ENCODE measurements at places on chromosomes 7 and 10. TPM values are rescaled to one million over a fixed set of nuclear protein-coding genes. Genes with fewer than 3 reads are reported as not detected.
A peak's percentile ranks its signal among the peaks of the same experiment; 100 is the strongest.

EN2 gene
- 0.11 TPM for total RNA-seq

GRCh38 chr10:29109707-29110571, 178.9 kb upstream of the LYZL1 start:
- peaks cover 14% of the 10 kb centered on the region for H3K27me3 ChIP-seq
- H3K27ac ChIP-seq = no peak overlapping the region
- H3K4me1 ChIP-seq = no peaks in the 10 kb centered on the region
- H3K36me3 ChIP-seq = no peaks in the 10 kb centered on the region

DNA sequence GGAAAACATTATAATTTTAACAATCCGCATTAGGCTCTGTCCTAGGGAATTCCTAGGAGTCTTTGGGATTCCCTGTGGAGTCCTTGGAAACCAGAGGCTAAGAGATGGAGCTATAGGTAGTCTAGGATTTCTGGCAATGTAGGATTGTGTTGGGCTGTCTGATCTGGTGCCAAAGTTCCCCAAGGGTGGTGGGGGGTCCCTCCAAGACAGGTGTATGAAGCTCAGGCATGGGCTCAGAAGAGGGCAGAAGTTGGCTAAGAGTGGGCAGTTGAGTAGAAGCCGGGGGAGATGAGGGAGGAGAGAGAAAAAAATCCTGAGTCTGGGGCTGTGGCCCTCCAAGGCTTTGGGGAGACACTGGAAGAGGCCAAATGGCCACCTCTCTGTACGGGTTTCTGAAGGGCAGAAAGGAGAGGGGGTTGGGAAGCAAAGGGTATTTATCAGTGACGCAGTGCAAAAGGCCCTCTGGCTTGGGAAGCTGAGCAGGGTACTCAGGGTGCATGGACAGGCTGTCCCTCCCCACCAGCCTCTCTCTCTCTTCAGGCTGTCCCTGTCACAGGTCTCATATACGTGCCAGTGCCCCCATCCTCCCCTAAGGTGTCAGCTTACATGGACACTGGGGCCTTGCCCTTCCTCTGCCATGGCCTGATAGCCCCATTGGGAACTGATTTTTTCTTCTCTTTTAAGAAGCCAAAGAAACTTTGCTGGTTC, 929 bp downstream of the HOXA6 start:
- H3K27ac ChIP-seq = no peak overlapping the region
- no peak overlapping the region for H3K4me3 ChIP-seq
- peaks cover 100% of the 10 kb centered on the region for H3K27me3 ChIP-seq
- no peaks in the 10 kb centered on the region for H3K36me3 ChIP-seq
- peaks cover 62% of the 10 kb centered on the region for H3K4me1 ChIP-seq
- DNase-seq = no peak

- no peaks in the 10 kb centered on the region for H3K36me3 ChIP-seq
- H3K4me1 ChIP-seq = peaks cover 51% of the 10 kb centered on the region
- peak overlapping the region; percentile 74 for H3K27ac ChIP-seq
- DNase-seq = peak; percentile 93
- no peak overlapping the region for H3K4me3 ChIP-seq
- no peaks in the 10 kb centered on the region for H3K27me3 ChIP-seq
These were observed 109.5 kb upstream of the TMEM72 start for GRCh38 chr10:44801383-44802327.

GRCh38 chr10:17134737-17135260, 5.2 kb upstream of the CUBN start:
- no peaks in the 10 kb centered on the region for H3K36me3 ChIP-seq
- DNase-seq = no peak
- no peak overlapping the region for H3K27ac ChIP-seq

GRCh38 chr10:87868277-87868676, 4.9 kb downstream of the PTEN start:
- H3K36me3 ChIP-seq = no peaks in the 10 kb centered on the region
- H3K4me3 ChIP-seq = peak overlapping the region; percentile 86
- peak overlapping the region; percentile 100 for H3K27ac ChIP-seq

DNA sequence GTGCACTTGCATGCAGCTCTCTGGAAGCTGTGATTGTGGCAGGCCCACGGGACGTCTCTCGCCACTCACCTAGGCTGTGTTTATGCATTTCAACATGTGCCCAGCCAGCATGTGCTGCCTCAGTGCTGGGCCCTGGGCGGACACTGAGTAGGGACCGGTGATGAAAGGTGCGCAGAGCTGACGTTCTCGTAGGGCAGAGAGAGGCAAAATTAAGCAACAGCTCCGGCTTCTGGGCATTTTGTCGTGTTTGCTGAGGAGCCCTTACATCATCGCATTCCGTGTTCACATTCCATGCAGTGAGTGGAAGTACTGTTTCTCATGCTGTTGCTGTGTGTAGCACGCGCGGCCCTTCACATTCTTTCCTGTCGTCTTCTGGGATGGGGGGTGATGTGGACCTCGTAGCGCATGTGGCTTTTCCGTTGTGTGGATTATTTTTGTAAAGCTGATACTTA, 50.5 kb downstream of the PRF1 start:
- H3K4me3 ChIP-seq = no peak overlapping the region
- DNase-seq = no peak
- H3K4me1 ChIP-seq = peaks cover 18% of the 10 kb centered on the region
- peak overlapping the region; percentile 3 for H3K27ac ChIP-seq
- peaks cover 31% of the 10 kb centered on the region for H3K36me3 ChIP-seq
- no peaks in the 10 kb centered on the region for H3K27me3 ChIP-seq

DNA sequence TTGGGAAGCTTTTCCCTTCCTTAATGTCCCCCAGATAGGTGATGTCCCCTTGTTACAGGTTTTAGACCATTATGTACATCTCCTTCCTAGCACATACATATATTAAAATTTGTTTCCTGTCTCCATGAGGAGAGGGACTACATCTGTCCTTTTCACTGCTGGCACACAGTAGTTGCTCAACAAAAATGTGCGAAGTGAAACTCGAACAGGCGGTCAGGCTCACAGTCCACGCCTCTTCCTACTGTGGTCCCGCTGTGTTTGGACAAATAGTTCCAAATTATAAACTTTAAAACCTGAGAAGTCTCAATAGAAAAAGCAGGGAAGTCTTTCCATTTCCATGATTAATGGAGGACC, 1.2 kb upstream of the HHEX start:
- H3K36me3 ChIP-seq = peaks cover 3% of the 10 kb centered on the region
- peaks cover 63% of the 10 kb centered on the region for H3K27me3 ChIP-seq
- H3K27ac ChIP-seq = no peak overlapping the region
- DNase-seq = no peak
- peak overlapping the region; percentile 77 for H3K4me3 ChIP-seq
- H3K4me1 ChIP-seq = peaks cover 34% of the 10 kb centered on the region

DNA sequence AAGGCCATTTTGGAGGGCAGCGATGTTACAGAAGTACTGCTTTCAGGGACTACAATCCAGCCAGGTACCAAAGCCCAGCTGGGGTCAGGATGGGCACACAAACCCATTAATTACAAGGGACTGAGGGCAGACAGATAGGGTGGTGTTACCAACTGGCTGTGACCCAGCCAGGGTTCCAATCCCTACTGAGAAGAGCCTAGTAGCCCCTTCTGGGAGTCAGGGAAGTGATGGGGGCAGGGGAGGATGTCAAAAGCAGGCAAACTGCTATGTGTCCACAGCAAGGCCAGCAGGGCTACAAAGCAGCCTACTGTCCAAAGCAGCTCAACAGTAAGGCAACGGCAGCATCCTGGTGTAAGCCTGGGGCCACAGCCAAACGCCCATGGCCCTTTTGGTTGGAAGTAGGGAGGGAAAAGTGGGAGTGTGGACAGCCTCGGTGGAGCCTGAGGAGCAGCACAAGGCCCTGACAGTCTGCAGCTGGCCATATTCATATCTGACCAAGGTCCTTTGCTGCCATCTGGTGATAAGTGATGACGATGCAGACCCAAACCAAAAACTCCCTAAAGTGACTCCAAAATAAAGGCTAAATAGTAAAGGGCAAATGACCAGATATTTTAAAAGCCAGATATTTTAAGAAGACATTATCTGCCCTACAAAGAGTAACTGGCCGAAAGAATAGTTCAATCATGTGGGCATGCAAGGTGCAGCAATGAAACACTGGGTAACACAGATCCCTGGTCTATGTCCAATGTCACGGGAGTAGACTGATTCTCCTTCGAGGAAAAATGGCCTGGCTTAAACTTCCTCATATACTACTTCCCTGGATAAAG, 56.9 kb downstream of the XPNPEP1 start:
- H3K36me3 ChIP-seq = peaks cover 87% of the 10 kb centered on the region
- peaks cover 14% of the 10 kb centered on the region for H3K4me1 ChIP-seq
- no peaks in the 10 kb centered on the region for H3K27me3 ChIP-seq
- no peak overlapping the region for H3K4me3 ChIP-seq

DNA sequence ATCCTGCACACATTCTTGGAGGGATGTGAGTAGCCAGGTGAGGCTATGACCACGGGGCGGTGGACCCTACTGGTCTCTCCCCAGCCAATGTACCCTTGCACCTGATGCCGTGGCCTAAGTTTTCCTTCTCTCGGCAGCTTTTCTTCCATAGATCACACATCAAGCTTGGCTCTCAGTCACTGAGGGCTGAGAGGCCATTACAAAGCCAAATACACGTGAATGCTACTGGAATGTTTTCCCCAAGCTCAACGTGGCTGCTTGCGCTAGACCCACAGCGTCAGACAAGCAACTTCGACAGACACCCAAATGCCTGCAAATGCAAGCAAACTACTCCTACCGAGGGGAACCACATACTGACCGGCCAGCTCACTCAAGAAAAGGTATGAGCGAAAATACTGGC, 83.1 kb downstream of the PRPF18 start:
- H3K4me1 ChIP-seq = peaks cover 18% of the 10 kb centered on the region
- DNase-seq = no peak
- H3K27me3 ChIP-seq = no peaks in the 10 kb centered on the region
- peaks cover 85% of the 10 kb centered on the region for H3K36me3 ChIP-seq
- H3K4me3 ChIP-seq = no peak overlapping the region

DNA sequence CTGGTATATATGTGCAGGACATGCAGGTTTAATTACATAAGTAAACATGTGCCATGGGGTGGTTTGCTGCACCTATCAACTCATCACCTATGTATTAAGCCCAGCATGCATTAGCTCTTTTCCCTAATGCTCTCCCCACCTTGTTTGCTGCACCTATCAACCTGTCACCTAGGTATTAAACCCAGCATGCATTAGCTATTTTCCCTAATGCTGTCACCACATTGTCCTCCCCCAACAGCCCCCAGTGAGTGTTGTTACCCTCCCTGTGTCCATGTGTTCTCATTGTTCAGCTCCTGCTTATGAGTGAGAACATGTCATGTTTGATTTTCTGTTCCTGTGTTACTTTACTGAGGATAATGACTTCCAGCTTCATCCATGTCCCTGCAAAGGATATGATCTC, 300.5 kb downstream of the ANKRD7 start:
- no peak overlapping the region for H3K27ac ChIP-seq
- no peaks in the 10 kb centered on the region for H3K36me3 ChIP-seq
- no peaks in the 10 kb centered on the region for H3K27me3 ChIP-seq
- DNase-seq = no peak

DNA sequence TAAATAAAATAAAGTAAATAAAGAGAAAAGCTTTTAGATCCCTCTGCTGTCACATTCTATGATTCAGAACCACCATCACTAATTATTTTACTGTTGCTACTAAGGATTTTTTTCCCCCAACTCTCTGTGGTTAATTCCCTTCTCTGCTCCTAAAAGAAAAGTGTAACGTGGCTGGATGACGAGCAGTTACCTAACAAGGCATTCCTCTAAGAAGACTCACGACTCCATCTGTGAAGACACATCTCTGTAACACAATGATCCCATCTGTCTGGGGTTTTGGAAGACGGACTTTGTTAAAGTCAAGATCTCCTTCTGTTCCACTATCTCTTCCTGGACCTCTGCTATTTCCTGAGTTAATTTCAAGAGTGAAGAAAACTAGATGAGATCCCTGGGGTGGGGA, 179.9 kb downstream of the SFMBT2 start:
- H3K27me3 ChIP-seq = no peaks in the 10 kb centered on the region
- no peak for DNase-seq
- H3K27ac ChIP-seq = no peak overlapping the region
- no peaks in the 10 kb centered on the region for H3K4me1 ChIP-seq

DNA sequence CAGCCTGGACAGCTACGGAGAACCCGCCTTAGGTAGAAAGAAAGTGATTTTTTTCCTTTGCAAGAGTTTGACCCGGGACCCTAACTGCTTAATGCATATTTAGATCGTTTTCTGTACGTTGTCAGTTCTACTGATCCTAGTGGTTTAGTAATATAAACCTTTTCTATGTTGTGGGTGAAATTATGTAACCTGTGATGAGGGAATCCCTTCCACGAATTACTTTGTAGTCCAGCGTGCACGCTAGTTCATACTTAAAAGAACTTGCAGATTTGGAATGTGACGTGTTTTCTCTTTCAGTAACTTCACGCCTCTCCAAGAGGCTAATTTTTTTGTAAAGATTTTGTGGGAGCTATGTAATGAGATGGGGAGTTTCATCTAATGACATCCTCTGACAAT, 705 bp downstream of the SLF2 start:
- H3K4me3 ChIP-seq = peak overlapping the region; percentile 98
- peaks cover 61% of the 10 kb centered on the region for H3K4me1 ChIP-seq
- no peak for DNase-seq
- no peaks in the 10 kb centered on the region for H3K27me3 ChIP-seq

- no peaks in the 10 kb centered on the region for H3K36me3 ChIP-seq
- DNase-seq = no peak
- no peaks in the 10 kb centered on the region for H3K27me3 ChIP-seq
- H3K27ac ChIP-seq = no peak overlapping the region
- H3K4me3 ChIP-seq = no peak overlapping the region
- H3K4me1 ChIP-seq = no peaks in the 10 kb centered on the region
These were observed 17.8 kb upstream of the CALU start for GRCh38 chr7:128721376-128721775.

TMEM213 gene
- total RNA-seq = not detected

HOXA4 gene
- not detected for total RNA-seq

DNA sequence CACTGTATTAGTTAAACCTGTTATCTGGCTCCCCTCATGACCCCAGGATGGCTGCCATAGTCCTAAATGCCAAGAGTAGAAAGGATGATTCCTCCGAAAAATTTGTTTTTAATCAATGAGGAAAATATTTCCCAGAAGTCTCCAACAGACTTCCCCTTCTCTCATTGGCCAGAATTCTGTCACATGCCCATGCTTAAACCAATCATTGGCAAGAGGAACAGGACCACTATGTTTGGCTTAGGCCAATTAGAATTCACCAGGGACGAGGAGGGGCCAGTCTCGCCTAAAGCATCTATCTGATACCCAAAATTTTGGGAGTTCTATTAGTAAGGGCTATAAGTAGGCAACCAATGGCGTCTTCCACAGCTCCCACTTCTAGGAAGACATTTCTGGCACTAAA, 71.2 kb upstream of the IL6 start:
- no peak overlapping the region for H3K4me3 ChIP-seq
- no peak overlapping the region for H3K27ac ChIP-seq
- peaks cover 15% of the 10 kb centered on the region for H3K4me1 ChIP-seq
- no peaks in the 10 kb centered on the region for H3K27me3 ChIP-seq
- no peak for DNase-seq

ATG9B gene
- total RNA-seq = not detected

All from left ventricle myocardium inferior (tissue), 1 donor.